GM12865 (cell line): ENCODE measurements at places on chromosomes 16 and 17.
A peak's percentile ranks its signal among the peaks of the same experiment; 100 is the strongest.

GRCh38 chr17:42118545-42118944 lies 2.6 kb downstream of the KAT2A start:
- DNase-seq: peak; percentile 65

DNA sequence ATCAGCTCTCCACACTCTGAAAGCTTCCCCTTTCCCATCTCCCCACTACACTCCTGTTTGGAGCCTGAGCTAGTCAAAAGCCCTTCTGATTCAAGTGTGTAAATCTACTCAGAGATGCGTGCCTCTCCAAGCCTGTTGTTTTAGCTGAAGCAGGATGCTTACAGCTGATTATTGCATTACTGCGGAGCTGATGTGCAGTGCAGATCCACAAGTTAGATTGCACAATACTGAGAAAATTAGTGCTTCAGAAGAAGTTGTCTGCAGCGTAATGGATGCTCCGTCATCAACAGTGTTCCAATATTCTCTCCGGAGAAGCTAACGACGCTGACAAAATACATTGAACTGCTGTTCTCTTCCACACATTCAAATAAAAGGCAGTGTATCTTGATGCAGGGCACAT lies 44.8 kb upstream of the NLRP1 start:
- no peak for DNase-seq

DNA sequence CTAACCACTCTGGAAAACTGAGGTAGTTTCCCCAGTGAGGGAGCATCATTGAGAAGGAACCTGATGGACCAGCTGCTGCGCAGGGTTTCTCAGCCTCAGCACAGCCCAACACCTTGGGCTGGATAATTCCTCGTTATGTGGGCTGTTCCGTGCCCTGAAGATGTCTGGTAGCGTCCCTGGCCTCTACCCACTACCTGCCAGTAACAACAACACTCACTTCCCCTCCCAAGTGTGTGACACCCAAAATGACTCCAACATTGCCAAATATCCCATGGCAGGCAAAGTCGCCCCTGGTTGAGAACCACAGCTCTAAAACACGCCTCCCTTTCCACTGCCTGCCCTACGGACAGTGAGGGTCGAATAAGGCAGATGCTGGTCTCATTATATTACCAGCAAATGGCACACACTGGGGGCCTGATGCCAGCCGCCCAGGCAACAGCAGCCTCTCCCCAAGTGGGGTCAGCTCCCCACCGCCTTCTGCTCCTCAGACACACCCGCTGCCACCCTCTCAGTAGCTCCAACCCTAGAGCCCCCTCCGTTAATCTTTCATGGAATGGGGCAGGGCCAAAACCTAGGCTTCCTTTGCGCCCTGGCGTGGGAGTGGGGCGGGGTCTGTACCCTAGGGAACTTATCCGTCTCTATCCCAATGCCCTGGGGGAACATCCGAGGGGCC lies 1.0 kb downstream of the RHBDF2 start:
- peak; percentile 36 for DNase-seq

- DNase-seq: no peak
Measured at GRCh38 chr16:75340741-75341491, 89.5 kb upstream of the BCAR1 start.

- no peak for DNase-seq
Measured at GRCh38 chr16:64098451-64098850, 1023.4 kb downstream of the CDH11 start.

GRCh38 chr17:68807998-68808772 lies 147.0 kb downstream of the ABCA8 start:
- no peak for DNase-seq

DNA sequence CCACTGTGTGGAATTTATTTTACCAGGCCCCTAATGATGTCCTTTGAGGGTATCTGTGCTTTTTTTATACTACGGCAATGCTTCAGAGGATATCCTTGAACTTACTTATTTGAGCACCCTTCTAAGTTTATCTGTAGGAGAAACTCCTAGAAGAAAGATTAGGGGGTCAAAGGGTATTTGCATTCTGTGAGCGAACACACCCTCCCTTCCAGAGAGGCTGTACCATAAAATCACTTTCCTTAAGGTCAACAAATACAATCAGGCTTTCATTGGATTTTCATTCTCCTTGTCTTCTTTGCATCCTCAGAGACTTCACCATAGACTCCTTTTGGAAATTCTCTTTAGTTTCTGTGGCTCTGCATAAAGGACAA lies 4.7 kb upstream of the C1QTNF1 start:
- no peak for DNase-seq

DNA sequence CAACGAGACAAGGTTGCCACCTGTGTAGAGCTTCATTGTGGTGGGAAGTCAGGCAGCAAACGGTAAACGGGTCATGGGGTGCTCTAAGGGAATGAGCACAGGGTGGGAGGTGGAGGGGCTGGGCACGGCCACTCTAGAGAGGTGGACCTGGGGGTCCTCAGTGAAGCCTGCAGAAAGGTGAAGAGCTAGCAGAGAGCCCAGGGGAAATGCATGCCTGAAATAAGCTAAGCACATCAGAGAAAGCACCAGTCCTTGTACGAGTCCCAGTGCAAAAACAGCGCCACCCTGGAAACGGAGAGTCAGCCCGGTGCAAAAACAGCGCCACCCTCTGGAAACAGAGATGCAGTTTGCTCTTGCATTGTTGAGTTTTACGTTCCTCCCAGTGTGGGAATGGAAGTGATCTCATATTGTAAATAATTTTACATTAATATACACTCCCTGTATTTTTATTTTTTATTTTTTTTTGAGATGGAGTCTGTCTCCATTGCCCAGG lies 65.0 kb downstream of the TBC1D16 start:
- DNase-seq: peak; percentile 61

GRCh38 chr16:58365623-58366022 lies 26.6 kb upstream of the GINS3 start:
- no peak for DNase-seq

GRCh38 chr17:247767-248166 lies 66.3 kb upstream of the DOC2B start:
- DNase-seq: no peak

DNA sequence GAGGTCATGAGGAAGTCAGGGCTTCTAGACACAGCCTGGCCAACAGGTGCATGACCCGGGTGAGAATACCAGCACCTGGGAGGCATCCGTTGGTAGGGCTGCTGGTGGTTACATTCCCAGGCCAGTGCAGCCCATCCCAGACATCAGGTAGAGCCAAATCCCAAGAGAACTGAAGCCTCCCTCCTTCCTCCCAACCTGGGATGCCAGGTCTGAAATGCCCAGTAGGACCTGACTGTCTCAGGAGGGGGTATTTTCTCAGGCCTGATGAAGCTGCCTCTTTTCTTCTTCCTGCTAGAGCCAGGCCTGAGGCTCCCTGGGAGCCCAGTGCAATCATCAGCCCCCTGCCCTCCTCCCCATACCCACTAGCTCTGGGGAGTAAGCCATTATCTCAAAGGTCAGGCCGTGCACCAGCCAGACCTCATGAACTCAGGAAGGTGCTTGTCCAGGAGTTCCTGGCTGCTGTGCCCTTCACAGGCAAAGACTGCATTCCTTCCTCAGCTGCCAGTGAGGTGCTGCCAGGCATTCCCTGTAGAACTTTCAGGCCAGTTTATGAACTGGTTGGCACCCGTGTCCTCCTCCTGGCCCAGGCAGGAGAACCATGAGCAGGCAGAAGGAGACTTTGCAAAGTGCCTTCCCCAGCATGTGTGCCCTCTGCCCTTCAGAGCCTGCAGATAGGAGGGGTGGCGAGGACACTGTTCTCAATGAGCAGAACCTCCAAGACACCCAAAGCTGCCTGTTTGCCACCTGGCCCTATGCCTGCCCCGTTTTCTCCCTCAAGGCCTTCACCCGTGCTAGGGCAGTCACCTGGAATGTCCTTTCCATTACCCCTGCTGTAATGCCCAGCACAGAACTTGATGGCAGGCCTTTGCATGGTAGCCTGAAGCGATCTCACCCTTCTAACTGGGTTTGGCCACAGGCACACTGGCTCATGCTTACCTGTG lies 7.6 kb downstream of the TBX2 start:
- DNase-seq: no peak

GRCh38 chr16:28218109-28218508 lies 6.3 kb upstream of the XPO6 start:
- peak; percentile 77 for DNase-seq

DNA sequence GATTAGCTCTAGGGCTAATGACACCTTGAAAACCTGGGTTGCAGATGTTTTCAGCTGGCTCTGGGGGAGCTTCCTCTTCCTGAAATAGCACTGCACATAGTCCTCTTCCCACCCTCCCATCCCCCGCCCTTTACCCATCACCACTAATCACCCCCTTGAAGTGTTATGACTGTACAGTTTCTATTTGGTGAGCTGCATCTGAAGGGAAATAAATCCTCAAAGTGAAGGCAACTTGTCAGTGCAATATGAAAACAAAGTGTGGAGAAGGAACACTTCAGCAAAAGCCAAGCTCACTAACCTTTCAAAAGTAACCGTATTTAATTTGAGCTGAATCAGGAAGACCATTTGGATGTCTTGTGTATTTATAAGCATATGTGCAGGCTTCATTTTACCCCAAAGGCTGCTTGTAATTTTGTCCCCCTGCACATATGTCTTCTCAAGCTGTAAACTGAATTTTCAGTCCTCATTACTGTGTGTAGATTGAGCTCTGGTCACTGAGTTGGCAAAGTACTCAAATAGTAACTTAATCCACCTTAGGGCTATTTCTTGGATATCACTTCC lies 44.1 kb upstream of the CA10 start:
- DNase-seq: peak; percentile 0

GRCh38 chr16:54510685-54511221 lies 224.2 kb upstream of the IRX3 start:
- no peak for DNase-seq

- DNase-seq: no peak
Measured at GRCh38 chr17:7611635-7612293, 2.9 kb downstream of the FXR2 start.

DNA sequence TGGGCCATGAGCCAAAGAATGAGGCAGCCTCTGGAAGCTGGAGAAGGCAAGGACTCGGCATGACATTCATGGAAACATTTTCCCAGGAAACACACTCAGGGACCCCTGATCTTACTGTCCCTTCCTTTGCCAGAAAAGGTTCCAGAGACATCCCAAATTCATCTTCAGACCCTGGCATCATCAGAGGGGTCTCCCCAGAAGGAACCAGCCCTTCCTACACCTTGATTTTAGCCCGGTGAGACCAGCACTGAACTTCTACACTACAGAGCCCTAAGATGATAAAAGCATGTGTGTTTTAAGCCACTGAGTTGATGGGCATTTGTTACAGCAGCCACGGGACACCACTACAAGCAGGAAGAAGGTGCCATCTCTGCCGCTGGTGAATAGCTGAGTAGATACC lies 262.3 kb downstream of the C16orf95 start:
- DNase-seq: no peak

- DNase-seq: no peak
Measured at GRCh38 chr17:37066322-37067255, 117.8 kb downstream of the AATF start.

- no peak for DNase-seq
Measured at GRCh38 chr16:30985401-30986128, 558 bp downstream of the HSD3B7 start.

DNA sequence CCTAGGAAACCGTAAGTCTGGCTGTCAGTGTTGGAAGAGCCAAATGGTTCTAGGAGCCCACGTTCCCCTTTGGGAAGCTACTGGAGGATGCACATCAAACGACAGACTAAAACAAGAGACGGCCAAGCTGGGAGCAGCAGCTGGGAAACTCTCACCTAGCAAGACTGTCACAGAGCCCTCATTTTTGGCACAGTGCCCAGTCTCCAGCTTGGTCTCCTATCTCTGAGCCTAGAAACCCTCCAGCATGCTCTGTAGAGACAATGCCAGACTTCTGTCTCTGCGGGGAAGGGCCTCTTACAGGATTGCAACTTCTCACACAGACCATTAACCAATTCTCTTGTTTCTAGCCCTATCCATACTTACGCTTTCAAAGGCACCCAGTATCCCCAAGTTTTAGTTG lies 23.5 kb downstream of the GTF3C1 start:
- no peak for DNase-seq

DNA sequence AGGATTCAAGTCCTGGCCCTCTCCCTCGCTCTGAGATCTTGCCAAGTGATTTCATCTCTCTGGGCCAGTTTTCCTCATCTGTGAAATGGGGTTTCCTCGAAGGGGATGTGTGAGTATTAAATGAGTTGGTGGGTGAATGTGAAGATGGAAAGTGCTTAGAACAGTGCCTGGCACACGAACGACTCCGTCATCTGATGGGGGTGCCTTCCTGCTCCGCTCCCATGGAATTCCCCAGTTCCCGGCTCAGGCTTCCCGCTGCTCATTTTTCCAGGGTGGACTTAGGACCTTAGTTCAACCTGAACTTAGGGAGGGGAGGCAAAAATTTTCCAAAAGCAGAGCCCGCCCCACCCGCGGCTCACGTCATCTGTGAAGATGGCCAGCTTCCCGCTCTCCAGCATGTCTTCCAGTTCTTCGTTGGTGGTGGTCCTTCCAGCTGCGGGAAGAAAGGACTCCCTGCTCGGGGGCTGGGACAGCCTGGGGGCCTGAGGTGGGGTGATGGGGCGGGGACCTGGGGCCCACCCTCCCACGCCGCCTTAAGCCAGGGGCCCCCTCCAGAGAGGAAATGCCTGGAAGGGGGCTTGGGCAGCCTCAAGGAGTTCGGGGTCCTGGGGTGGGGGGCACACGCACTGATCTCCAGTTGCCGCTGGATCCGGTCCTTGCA lies 11.4 kb downstream of the HSD3B7 start:
- peak; percentile 49 for DNase-seq

DNA sequence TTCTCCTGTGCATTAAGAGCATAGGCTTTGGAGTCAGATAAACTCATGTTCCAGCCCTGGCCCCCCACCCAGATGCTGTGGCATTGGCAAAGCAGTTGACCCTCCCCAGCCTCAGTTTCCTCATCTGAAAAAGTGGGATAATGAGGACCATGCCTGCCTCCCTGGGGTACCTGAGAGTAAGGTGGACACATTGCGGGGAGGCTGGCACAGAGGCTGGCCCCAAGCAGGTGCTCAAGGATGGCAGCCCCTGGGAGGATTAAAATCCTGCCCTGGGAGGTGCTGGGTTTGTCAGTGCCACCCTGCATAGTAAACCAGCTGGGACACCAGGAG lies 11.8 kb downstream of the ENPP7 start:
- DNase-seq: no peak

GRCh38 chr16:11632455-11632939 lies 35.8 kb upstream of the SNN start:
- no peak for DNase-seq
